ENCODE measurements at places on chromosomes 12 and 14.

DNA sequence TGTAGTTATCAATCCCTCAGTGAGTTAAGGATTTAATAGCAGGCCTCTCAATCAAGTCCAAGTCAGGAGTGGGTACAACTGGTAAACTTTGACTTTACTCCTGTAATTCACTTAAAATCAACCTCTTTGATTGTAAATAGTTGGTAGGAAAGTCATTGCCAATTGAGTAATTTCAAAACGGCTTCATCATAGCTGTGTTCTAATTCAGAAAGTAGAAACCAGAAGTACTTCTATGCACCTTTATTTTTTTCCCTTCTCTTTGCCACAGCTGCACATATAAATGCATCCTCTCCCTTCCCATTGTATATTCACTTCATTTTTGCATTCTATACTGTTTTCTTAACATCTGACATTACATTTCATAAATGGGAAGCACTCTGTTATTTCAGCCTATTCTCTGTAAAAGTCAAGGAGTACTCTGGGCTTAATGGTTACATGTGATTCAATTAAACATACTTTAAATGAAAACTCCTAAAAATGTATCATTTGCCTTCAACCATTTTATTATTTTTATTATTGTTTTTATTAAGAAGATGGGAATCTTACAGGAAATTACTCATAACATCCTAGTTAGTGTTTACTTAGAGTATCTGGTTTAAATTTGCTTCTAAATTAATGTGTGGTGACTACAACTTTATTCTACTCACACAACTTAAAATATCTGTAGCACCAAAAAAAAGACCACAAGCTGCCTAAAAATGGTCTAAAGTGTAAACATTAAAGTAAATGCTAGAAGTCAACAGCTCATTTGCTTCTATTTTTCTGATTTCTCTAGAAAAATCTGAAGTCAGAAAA, 171.2 kb downstream of the CEP128 start:
- no peak for DNase-seq

DNA sequence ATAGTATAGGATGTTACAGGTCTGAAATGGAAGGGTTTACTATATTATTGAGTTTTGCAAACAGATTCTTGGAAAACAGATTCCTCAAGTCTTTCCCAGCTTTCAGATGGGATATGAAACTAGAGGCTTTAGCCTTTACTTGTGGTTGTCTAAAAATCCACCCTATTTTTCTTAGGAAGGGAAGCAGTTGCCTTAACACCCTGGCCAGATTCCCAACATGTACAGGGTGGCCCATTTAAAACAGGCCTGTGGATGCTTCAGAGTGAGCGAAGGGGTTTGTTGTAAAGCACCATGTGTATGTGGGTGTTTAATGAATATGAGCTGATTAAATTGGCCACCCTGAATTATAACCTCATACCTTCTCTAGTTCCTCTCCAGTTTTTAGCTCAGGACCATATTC, 415.9 kb downstream of the ZFP36L1 start:
- no peak for DNase-seq

DNA sequence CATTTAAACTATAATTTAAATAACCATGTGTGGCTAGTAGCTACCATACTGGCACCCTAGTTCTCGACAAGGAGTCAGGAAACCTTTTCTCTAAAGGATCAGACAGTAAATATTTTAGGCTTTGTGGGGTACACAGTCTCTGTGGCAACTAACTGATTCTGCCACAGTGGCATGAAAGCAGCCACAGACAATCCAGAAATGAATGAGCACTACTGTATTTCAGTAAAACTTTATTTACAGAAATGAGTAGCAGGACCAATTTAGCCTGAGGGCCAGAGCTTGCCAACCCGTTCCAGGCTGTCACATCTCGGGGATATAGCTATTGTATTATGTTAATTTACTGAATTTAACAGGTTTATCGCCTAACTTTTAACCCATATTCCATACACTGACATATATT, 278.7 kb downstream of the ITPR2 start:
- DNase-seq = no peak

DNA sequence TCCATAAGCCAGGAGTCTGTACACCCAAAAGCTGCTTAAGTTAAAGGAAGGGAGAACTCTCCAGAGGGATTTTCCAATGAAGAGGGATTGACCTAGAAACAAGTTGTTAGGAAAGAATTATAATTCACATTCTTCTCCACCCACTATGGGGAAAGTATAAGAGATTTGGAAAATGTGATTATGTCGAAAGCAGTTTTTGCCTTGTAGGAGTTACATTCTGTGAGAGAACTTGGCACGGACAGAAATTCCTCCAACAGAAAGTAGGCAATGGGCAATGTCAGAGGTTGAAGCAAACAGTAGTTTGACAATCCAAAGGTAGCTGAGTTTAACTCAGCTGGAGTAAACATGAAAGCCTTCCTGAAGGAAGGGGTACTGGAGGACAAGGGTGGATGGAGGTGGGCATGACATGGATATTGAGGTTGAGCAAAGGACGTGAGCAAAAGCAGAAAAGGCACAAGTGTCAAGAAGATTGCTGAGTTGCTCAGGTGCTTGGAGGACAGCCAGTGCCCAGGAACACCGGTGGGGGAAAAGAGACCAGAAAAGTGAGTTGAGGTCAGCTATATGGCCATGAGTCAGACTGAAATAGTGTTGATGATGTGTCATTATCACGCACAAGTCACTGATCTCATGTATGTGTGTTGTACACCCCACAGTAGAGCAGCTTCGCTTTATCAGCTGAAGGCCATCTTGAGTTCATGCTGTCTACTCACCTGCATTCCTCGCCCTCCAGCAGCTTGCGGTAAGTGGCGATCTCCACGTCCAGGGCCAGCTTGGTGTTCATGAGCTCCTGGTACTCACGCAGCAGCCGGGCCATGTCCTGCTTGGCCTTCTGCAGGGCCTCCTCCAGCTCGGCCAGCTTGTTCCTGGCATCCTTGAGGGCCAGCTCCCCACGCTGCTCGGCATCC, 4.0 kb downstream of the KRT5 start:
- DNase-seq = no peak

DNA sequence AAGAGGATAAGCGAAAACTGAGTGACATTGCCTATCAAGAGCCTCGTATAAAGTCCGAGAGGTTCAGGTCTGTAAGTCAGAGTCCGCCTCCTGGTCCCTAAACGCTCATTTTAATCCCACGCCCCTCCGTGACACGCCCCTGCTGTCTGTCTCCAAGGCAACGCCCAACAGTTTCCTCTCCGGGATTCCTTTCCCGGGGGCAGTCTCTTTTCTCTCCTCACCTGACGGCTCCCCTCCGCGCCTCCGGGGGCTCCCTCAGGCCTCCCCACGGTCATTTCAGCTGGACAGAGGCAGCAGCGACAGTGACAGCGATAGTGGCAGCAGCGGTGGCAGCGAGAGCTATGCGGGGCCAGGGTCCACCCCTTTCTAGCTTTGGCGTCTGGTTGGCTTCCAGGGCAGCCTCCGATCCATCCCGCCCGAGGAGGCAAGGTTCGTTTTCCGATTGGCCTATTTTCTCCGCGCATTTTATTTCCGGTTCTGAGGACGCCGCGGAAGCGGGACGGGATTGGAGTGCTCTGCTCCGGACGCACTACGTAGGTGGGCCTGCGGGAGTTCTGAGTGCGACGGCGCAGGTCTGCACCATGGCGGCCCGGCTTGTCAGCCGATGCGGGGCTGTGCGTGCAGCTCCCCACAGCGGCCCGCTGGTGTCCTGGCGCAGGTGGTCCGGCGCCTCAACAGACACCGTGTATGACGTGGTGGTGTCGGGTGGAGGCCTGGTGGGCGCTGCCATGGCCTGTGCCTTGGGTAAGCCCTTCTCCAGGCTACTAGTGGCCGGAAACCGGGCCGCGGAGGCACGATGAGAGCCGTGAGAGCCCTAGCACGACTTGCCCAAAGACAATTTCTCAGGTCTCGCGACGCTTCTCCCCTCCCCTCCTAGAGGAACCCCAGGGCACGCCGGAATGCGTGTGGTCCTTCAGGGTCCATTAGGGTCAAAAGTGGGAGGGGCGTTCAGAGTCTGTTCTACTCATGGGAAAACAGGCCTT, at the start of the genes COQ6 and FAM161B:
Gene COQ6 (plus strand): TSS at position 551 of the 983 bp plus-strand sequence. CDS start 31 bp downstream, at position 582.
Gene FAM161B (minus strand): TSS at position 343 of the 983 bp plus-strand sequence. CDS start 68 bp downstream, at position 275.
- DNase-seq = peak; percentile 59

DNA sequence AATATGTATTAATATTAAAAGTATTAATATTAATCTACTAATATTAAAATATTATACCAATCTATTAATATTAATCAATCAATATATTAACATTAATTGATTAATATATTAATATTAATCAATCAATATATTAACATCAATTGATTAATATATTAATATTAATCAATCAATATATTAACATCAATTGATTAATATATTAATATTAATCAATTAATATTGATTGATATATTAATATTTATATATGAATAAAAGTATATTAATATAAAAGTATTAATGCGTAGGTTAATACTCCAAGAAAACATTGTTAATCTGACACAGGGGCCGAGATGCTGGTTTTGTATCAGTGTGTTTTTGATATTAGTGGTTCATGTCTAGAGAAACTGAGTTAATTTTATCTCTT, 1430.1 kb upstream of the SEL1L start:
- no peak for DNase-seq

- DNase-seq = no peak
These were observed 41.1 kb downstream of the CAMKK2 start for GRCh38 chr12:121255433-121255832.

GRCh38 chr12:94872971-94873733, 130.3 kb downstream of the NDUFA12 start:
- peak; percentile 9 for DNase-seq

DNA sequence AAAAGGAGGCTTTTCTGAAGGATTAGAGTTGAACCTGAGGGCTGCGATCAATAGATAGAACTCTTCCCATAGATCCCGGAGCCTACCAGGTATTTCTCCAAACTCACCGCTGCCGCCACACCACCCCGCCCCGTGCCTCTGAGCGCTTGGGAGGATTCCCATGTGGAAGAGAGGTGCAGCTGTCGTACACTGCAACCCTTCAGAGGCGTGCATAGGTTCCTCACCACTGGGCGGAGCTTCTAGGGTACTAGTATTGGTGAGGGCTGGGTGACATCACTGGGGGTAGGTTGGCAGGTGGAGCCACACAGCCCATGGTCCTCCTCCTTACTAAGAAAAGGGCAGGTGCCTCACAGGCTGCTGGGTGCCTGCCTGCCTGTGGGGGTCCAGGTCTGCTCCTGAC, 127.0 kb downstream of the TSPAN9 start:
- no peak for DNase-seq

DNA sequence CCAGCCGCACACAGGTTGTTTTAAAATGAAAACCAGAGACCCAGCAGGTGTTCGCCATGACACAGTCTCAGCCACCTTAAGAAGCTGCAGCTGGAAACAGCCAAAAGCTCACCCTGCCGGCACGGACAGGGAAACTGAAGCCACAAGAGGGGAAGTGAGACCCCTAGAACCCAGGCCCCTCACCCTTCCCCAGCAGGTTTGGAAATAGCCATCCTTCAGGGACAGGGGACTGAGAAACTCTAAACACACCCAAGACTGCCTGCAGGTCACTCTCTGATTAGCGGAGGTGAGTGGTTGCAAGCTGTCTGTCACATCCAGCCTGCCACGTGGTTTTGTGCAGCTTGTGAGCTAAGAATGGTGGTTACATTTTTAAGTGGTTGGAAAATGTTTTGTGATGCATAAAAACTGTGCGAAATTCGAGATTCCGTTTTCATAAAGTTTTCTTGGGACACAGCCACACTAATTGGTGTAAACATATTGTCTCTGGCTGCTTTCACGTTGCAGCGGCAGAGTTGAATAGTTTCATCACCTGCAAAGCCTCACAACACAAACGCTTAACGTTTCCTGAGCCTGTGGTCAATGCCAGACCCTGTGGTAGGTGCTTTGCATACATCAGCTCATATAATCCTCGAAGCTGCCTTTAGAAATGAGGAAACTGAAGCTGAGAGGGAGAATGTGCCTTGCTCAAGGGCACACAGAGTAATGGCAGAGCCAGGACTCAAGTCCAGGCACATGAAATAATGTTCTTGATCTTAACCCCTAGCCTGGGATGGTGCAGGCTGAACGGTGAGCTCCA, 1.7 kb upstream of the SELPLG start:
- DNase-seq = no peak

GRCh38 chr12:57107456-57108155, 3.6 kb downstream of the STAT6 start:
- DNase-seq = no peak

DNA sequence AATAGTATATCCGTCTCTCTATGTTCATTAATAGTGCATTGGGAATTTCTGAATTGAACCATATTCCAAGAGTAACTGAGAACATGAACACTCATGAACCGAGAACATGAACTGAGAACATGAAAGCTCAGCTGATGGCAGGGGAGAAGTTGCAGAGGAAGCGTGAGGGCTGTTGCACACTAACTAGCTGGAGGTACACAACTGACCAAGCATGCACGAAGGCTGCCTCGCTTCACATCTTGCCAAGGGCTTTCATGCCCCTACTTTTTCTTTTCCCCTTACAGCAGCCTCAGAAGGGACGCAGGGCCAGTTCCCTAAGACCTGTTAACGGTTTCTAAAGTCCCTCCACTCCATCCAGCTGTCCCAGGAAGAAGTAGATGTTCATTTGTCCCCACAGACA, 4.3 kb downstream of the RNASE1 start:
- DNase-seq = no peak

DNA sequence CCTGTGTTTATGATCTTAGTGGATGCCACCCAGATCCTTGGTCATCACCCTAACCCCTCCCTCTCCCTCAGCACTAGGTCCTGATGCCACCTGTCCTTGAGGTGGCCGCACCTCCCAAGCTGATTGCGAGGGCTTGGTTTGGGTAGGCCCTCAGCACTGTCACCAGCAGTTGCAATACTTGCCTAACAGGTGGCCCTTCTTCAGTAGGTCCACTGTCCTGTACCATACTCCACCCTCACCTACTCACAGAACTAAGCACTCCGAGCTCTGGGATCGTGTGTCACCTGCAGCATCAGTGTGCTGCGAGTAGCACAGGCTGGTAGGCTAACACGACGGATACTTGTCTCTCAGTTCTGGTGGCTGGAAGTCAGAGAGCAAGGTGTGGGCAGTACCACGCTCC, 14.0 kb upstream of the SERPINA12 start:
- no peak for DNase-seq

- DNase-seq = peak; percentile 12
These were observed at the start of gene GPRC5A for GRCh38 chr12:12891080-12891880. Gene GPRC5A, plus strand, starts transcription at chr12:12891562. Its CDS starts 16,688 bp downstream, at chr12:12908250.

- no peak for DNase-seq
These were observed 134.4 kb upstream of the FGD4 start for GRCh38 chr12:32264961-32265360.

All from stimulated activated CD4-positive, alpha-beta T cell treated with anti-CD3 and anti-CD28 coated beads, Interleukin-1b, Interleukin-23, amount 100 ng/mL, for 4 hours (primary cell).